Adrenal gland (tissue), 19 donors: ENCODE measurements at places on chromosomes 16 and 17.

GRCh38 chr16:88809676-88810165 lies 2.0 kb downstream of the APRT start:
- DNase-seq, result no peak

GRCh38 chr17:30210366-30210765 lies 25.1 kb downstream of the SLC6A4 start:
- no peak for DNase-seq

DNA sequence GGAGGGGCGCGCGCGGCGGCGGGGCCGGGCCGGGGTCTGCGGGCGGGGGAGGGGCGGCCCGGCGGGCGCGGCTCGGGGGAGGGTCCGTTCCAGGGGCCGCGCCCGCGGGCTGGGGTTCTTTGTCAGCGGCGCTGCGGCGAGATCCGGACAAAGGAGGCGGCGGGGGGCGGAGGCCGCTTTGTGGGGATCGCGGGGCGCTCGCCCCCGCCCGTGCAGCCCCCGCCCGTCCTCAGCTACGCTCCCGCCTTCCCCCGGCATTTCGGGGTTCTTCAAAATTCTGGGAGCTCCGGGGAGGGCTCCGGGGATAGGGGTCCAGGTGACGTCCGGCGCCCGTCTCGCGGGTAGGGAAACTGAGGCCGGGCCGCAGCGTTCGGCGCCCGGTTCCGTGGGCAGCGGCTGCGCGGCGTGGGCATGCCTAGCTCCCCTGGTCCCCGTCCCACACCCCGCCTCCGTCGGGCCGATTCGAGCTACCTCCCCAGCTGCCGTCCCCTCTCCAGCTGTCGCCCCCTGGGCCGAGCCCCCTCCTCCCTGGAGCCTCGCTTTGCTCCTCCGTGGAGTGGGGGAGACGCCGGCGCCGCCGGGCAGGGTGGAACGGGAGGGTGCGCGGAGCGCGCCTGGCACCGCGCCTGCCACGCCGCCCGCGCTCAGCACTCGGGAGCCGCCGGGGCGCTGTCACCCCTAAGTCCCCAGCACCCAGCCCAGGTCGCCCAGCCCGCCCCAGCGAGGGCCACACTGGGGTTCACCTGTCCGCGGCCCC lies 546 bp downstream of the SNN start:
- no peak for DNase-seq

DNA sequence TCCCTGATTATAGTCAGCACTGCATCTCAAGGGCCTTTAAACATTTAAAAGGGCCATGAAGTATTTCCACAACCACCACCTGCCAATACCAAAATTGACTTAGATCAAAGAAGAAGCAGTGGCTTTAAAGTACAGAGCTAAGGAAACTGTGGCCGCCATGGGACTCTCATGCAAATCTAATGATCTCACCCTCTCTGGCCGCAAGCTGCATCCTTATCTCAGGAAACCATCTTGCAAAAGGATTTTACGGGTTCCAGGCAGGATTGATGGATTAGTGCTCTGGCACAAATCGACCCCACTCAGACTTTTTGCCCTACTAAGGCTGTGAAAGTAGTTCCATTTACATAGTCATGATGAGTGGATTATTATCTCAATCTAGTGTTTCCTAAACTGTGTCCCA lies 22.6 kb downstream of the CDRT4 start:
- DNase-seq, result peak; percentile 29

DNA sequence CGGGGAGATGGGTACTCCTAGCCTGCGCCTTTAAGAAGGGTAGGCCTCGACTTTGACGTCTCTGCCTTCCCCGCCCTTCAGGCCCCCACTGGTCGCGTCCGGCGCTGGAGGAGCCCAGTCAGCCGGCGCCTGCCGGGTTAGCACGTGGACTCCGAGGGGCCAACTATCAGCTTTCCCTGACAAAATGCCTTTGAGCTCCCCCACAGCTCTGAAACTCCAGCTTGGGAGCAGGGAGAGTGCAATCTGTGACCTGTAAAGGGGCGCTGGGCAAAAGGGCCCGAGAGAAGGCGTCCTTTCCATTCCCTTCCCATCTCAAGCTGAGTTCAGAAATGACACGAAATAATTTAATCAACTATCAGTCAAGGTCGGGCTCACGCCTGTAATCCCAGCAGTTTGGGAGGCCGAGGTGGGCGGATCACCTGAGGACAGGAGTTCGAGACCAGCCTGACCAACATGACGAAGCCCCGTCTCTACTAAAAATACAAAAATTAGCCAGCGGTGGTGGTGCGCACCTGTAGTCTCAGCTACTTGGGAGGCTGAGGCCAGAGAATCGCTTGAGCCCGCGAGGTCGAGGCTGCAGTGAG lies 2.3 kb upstream of the SLC25A39 start:
- peak; percentile 97 for DNase-seq

- DNase-seq, result no peak
Measured at GRCh38 chr17:74633326-74633725, 9.8 kb upstream of the CD300E start.

DNA sequence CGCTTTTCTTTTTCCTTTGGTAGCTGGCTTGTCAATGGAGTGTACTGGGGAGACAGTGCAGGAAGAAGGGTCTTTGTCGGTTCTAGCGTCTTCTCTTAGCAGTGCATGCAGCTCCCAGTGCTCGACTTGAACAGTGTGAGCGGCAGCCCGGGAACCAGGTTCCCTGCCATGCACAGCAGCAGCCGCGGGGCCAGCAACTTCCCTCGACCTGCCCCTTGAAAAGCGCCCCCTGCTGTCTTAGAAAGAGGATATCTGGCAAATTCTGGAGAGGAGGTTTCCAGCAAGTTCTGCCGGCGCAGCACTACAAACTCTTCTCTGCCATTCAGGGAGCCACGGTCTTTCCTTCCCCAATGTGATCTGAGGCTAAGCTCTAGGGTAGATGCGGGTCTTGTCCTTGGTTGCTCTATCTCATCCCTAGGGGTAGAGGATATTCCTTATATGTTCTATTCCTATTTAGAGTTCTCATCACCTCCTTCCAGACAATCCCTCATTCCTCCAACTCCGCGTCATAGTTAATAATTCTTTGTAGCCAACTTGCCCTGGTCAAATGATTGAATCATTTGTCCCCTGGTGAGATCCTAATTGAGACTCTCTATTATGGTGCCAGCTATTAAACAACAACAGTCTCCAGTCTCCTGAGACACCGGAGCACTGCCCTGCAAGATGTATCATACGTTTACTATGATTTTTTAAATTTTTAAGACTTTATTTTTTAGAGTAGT lies 451.3 kb downstream of the PMP22 start:
- DNase-seq, result peak; percentile 23

GRCh38 chr17:58932956-58933355 lies 173.7 kb downstream of the TRIM37 start:
- no peak for DNase-seq

GRCh38 chr16:30858829-30859423 lies 35.0 kb downstream of the BCL7C start:
- DNase-seq, result no peak

- no peak for DNase-seq
Measured at GRCh38 chr17:49585422-49586027, 9.9 kb downstream of the NXPH3 start.

- no peak for DNase-seq
Measured at GRCh38 chr17:58312021-58312630, 16.5 kb downstream of the TSPOAP1 start.

DNA sequence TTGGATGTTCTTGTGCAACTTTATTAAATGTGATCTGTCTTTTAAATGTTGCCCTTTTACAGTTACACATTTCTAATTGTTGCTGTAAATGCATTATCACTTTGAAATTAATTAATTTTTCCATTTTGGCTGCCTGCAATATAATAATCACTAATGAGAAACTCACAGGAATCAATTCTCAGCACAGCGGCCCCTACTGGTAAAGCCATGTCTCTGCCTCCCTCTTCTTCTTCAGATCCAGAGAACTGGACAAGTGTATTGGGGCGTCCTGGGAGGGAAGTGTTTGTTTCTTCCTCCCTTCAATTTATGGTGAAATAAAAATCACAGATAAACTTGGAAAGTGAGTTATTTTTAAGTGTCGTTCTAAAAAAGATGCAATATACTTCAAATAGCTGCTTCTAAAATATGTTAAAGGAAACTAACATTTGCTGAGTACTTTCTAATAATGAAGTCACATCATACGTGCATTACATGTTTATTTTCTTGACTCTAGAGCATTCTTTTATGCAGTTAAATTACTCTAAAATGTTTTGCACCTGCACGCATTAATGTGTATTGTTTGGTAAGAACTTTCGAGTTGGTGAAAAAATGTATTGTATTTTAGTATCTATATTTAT lies 338.0 kb downstream of the WWOX start:
- DNase-seq, result peak; percentile 17

GRCh38 chr17:77358801-77359200 lies 218.0 kb downstream of the SEC14L1 start:
- no peak for DNase-seq

DNA sequence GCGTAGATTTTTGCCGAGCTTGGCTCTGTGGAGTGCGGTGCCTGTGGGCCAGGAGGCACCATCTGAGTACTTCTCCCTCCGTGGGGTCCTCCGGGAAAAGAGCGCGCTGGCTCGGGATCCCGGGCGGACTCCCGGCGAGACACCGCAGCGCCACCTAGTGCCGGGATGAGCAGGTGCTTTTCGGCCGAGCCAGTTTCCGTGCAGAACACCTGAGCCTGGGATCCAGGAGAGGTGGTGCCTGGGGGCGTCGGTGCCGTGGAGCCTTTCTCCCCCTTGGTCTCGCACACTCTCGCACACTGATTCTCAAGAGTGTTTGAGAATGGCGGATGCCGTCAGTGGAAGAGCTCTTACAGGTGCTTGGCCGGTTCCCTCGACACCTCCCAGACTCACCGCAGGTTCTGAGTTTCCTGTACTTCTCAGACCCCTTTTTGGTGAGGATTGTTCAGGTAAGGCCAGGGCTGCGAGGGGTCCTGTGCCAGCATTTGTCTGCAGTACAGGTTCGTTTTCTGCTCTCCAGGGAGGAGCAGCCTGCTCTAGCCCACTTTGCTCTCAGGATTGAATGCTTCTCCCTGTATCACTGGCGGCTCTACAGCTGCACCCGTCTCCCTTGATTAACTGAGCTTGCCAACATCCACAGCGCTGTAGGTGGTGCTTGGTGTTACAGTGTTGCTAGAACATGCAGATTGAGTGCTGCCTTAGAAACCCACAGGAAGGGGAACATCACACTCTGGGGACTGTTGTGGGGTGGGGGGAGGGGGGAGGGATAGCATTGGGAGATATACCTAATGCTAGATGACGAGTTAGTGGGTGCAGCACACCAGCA lies 23.3 kb downstream of the TBCD start:
- DNase-seq, result peak; percentile 48
